ENCODE measurements at places on chromosomes 12 and 14. TPM values are rescaled to one million over a fixed set of nuclear protein-coding genes. Genes with fewer than 3 reads are reported as not detected.
A peak's percentile ranks its signal among the peaks of the same experiment; 100 is the strongest.

DNA sequence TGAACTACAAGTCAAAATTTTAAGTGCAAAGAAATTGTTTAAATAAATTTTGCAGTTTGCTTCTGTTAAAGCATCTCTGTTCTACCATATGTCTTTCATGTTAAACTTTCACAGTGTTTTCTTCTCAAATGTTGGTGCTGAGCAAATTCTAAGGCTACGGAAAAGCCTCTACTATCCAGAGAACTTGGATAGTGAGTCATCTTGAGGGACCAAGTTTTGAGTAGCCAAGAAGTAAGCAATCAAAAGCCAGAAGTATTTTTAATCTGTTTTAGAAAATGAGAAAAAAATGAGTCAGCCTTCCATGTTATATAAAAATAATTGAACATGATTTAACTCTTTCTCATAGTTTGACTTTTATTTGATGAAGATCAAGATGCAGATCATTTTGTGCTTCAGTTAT, 3.3 kb downstream of the BRMS1L start:
- DNase-seq, result peak; percentile 37

The CDK4 gene
- total RNA-seq, result 229 TPM

- DNase-seq, result no peak
Measured at GRCh38 chr12:97938031-97938430, 475.4 kb downstream of the RMST start.

The VWF gene
- not detected for total RNA-seq

DNA sequence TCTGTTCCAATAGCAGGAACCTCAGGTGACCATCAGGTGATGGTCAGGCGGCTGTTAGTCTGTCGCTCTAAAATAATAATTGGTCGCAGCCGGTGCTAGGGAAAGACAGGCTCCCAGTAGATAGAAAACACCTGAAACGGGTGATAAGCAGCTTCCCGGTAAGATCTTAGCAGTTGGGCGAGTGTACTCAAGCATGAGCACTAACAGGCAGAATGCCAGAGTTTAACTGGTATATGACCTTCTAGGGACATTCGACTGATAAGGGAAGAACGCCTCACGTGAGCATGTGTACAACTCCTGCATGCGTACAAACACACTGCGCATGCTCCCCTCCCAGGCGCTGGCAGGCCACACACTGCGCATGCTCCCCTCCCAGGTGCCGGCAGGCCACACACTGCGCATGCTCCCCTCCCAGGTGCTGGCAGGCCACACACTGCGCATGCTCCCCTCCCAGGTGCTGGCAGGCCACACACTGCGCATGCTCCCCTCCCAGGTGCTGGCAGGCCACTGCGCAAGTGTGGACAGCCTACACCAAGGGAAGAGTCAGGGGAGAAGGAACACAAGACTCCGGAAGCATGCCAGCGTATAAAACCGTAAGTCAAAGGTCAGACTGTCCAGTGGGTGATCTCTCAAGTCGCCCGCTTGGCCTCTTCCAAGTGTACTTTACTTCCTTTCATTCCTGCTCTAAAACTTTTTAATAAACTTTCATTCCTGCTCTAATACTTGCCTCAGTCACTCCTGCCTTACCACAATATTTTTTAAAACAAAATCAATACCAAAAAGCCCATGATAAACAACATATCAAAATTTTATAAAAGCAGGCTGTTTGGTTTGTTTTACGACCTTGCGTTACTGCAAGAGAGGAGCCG, 24.5 kb downstream of the GPRC5D start:
- DNase-seq, result no peak

GRCh38 chr14:75456069-75456996, 28.5 kb downstream of the JDP2 start:
- DNase-seq, result no peak

The KRT74 gene
- not detected for total RNA-seq

- DNase-seq, result no peak
Measured at GRCh38 chr14:72830356-72830755, 63.5 kb downstream of the DPF3 start.

- peak; percentile 99 for DNase-seq
Measured at GRCh38 chr12:132593938-132594358, 16.4 kb downstream of the LRCOL1 start.

GRCh38 chr12:89040146-89040964, 311.9 kb downstream of the DUSP6 start:
- DNase-seq, result peak; percentile 16

The CLEC4E gene
- total RNA-seq, result not detected

DNA sequence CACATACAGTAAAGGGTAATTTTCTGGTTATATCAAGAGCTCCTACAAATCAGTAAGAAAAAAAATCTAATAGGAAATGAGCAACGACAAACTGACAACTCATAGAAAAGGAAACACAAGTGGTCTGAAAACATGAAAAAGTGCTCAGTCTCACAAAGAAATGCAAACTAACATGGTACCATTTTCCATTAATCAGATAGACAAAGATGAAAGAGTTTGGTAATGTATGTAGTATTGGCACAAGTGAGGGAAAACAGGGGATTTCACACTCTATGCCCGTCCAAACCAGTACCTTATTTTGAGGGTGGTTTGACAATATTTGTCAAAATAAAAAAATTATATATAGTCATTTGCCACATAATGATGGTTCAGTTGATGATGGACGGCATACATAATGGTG, 13.2 kb downstream of the PTPN11 start:
- DNase-seq, result no peak
